ENCODE measurements at places on chromosomes 5 and 9. TPM values are rescaled to one million over a fixed set of nuclear protein-coding genes. Genes with fewer than 3 reads are reported as not detected.

The PRELID2 gene
- total RNA-seq = 2.6 TPM

The EIF4E1B gene
- total RNA-seq = not detected

The PCDHGA3 gene
- total RNA-seq = 0.51 TPM

The WDR31 gene
- 1.6 TPM for total RNA-seq

Measured in activated B cell treated with CpG ODN at 0.5 μM for 24 hours (primary cell).